ENCODE measurements at places on chromosomes 6 and 20. TPM values are rescaled to one million over a fixed set of nuclear protein-coding genes. Genes with fewer than 3 reads are reported as not detected.

DNA sequence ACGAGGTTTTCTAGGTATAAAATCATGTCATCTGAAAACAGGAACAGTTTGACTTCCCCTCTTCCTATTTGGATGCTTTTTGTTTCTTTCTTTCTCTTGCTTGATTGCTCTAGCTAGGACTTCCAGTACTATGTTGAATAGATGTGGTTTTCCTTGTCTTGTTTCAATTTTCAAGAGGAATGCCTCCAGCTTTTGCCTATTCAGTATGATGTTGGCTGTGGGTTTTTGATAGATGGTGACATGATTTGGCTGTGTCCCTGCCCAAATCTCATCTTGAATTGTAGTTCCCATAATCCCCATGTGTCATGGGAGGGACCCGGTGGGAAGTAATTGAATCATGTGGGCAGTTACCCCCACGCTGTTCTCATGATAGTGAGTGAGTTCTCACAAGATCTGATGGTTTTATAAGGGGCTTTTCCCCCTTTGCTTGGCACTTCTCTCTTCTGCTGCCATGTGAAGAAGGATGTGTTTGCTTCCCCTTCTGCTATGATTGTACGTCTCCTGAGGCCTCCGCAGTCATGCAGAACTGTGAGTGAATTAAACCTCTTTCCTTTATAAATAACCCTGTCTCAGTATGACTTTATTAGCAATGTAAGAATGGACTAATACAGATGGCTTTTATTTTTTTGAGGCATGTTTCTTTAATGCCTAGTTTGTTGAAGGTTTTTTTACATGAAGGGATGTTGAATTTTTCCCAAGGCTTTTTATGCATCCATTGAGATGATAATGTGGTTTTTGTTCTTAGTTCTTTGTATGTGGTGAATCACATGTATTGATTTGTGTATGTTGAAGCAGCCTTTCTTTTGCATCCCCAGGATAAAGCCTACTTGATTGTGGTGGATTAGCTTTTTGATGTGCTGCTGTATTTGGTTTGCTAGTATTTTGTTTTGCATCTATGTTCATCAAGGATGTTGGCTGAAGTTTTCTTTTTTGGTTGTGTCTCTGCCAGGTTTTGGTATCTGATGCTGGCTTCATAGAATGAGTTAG, 239.1 kb downstream of the THBS2 start:
- H3K36me3 ChIP-seq: no peaks in the 10 kb centered on the region
- no peaks in the 10 kb centered on the region for H3K4me1 ChIP-seq
- H3K4me3 ChIP-seq: no peak overlapping the region
- no peaks in the 10 kb centered on the region for H3K27me3 ChIP-seq

CLPSL2 gene
- not detected for polyA plus RNA-seq

DNA sequence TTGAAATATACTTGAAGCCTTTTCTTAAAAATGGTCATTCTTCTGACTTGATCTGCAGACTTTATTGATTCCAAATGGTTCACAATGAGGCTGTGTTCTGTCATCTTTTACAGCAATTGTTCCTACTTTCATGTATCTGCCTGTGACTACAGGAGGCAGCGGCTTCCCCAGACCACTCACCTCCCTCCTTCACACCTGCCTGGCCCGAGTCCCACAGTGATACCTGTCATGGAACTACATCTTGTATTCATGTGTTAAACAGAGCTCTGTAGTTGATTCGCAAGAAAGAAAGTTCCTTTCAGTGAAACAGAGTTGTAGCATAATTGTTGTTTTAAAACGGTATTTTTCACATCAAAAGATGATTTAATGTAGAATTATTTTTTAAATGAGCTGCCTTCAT, 673.5 kb upstream of the AGPAT4 start:
- H3K36me3 ChIP-seq: no peaks in the 10 kb centered on the region
- H3K27me3 ChIP-seq: no peaks in the 10 kb centered on the region
- no peaks in the 10 kb centered on the region for H3K4me1 ChIP-seq

DNA sequence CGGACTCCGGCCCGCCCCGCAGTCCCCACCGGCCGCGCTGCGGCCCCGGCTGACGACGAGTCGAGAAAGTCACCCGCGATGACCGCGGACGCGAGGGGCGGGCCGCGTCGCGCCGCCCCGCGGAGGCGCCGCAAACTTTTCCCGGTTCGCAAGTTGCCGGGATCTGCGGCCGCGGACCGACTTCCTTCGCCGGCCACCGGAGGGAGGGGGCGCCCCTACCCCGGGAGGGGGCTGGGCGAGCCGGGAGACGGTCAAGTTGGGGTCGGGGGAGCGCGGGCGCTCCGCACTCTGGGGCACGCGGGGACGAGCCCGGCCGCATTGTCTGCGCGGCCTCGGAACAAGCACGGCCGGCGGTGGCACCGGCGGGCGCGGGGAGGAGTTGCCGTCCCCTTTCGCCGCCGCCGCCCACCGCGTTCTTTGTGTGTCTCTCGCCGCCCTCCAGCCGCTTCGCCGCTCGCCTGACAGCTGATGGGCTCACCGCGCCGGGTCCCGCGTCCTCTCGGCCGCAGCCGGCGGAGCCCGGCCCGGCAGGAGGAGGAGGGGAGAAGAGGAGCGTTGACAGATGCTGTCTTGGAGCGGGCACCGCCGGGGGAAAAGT, 131.6 kb downstream of the OGFRL1 start:
- peak overlapping the region; percentile 88 for H3K4me3 ChIP-seq
- H3K4me1 ChIP-seq: peaks cover 18% of the 10 kb centered on the region
- DNase-seq: peak; percentile 76
- peaks cover 20% of the 10 kb centered on the region for H3K36me3 ChIP-seq

DNA sequence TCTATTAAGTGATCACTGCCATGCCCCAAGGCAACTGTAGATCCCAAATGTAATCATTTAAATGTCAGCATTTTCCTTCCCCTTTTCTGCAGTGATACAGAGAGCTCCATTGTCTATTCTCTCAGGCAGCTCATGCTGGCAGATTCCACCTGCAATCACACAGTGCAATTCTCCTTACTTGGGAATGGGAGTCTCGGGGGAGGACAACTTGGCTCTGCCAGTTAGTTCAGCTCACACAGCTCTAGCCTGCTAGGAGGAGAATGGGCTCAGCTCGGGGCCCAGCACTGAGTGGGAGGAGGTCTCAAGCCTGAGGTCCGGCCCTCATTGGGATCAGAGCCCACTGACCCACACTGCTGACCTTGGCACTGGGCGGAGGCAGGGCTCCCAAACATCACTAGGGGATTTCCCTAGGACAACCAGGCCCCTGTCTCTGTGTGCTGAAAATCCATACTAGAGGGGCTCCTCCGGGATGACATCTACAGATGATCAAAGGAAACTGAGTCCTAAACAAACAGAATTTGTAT, 109.2 kb upstream of the ASF1A start:
- H3K4me1 ChIP-seq: peaks cover 13% of the 10 kb centered on the region
- peak; percentile 8 for DNase-seq

FOXO3 gene
- 11.6 TPM for polyA plus RNA-seq

DNA sequence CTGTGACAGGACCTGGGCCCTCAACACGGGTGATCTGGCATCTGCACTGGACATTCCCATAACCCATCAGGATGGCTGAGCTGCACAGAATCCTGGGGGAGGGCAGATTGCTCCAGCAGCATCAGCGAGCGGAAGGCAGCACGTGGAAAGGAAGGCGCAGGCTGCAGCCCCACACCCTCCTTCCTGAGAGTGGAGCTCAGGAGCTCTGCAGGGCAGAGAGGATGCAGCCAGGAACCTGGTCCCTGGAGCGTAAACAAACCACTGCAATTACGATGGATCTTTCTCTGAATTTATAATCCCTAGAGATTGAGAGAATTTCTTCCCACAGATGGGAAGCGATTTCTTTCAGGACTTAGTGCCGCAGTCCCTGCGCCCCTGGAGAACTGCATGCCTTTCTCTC, 39.7 kb upstream of the EMILIN3 start:
- no peak for DNase-seq
- H3K4me1 ChIP-seq: peaks cover 46% of the 10 kb centered on the region
- H3K27me3 ChIP-seq: no peaks in the 10 kb centered on the region
- H3K27ac ChIP-seq: no peak overlapping the region
- no peak overlapping the region for H3K4me3 ChIP-seq

DNA sequence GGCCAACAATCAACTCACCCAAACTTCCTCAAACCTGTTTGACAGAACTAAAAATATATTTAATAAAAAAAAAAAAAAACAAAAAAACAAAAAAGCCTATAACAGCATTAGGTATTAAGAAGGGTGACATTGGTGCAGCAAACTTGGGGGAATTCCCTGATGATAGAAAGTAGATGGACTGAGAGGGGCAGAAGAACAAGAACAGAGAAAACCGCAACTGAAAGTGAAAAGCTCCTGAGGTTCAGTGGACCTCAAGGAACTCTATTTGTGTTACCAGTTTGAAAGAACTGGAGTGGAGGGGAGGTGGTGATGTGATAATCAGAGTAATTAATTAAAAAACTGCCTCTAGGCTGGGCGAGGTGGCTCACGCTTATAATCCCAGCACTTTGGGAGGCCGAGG, 53.8 kb downstream of the MACROD2 start:
- H3K27ac ChIP-seq: no peak overlapping the region
- no peaks in the 10 kb centered on the region for H3K27me3 ChIP-seq

RAB32 gene
- 1.9 TPM for polyA plus RNA-seq

ANKRD66 gene
- polyA plus RNA-seq: not detected

FILIP1 gene
- 63.1 TPM for polyA plus RNA-seq

SPTLC3 gene
- polyA plus RNA-seq: 0.57 TPM

DNA sequence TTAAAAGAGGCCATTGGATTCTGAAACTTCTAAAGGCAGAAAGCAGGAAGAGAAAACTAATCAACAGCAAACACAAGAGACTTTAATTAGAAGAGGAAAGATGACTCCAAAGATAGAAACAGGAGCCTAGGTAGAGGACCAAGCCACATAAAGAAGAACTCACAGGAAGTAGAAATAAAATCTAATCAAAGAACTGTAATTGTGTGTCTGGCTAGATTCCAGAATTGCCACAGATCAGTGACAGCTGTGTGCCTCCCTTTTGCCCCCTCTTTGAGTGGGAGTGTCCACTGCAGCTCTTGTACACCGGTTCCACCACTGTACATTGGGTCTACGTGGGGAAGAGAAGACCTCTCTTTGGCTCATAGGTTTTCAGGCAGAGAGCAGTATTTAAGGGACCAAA, 22.3 kb upstream of the THEMIS start:
- H3K4me1 ChIP-seq: no peaks in the 10 kb centered on the region
- DNase-seq: no peak
- H3K36me3 ChIP-seq: no peaks in the 10 kb centered on the region
- no peak overlapping the region for H3K4me3 ChIP-seq

GRCh38 chr20:50550531-50550930, 40.3 kb downstream of the PTPN1 start:
- H3K4me3 ChIP-seq: no peak overlapping the region
- no peak for DNase-seq
- peaks cover 38% of the 10 kb centered on the region for H3K4me1 ChIP-seq
- no peaks in the 10 kb centered on the region for H3K36me3 ChIP-seq
- no peak overlapping the region for H3K27ac ChIP-seq

- H3K4me3 ChIP-seq: no peak overlapping the region
- H3K27ac ChIP-seq: no peak overlapping the region
Measured at GRCh38 chr6:63793465-63794137, 158.0 kb downstream of the PHF3 start.

DNA sequence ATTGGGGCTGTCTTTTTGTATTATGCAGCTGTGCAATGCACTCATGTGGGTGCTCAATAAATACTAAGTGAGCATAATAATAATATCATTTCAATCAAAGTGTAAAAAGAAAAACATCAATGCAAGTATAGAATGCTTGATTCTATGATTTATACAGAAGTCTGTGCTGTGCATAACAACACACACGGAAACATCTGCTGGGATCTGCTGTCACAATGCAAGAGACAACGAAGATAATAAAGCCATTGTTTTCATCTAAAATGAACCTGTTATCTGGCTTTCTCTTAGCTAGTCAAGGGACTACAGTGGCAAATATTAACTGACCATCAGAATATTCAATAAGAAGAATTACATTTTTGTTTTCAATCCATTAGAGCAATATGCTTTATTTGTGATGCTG, 1156.9 kb upstream of the MAP3K7 start:
- no peak overlapping the region for H3K27ac ChIP-seq
- H3K4me3 ChIP-seq: no peak overlapping the region
- H3K27me3 ChIP-seq: no peaks in the 10 kb centered on the region
- no peaks in the 10 kb centered on the region for H3K36me3 ChIP-seq

- no peak overlapping the region for H3K27ac ChIP-seq
- no peak for DNase-seq
- H3K4me1 ChIP-seq: no peaks in the 10 kb centered on the region
- peaks cover 4% of the 10 kb centered on the region for H3K36me3 ChIP-seq
- H3K4me3 ChIP-seq: no peak overlapping the region
Measured at GRCh38 chr6:154951345-154952200, 43.5 kb upstream of the TIAM2 start.

DNA sequence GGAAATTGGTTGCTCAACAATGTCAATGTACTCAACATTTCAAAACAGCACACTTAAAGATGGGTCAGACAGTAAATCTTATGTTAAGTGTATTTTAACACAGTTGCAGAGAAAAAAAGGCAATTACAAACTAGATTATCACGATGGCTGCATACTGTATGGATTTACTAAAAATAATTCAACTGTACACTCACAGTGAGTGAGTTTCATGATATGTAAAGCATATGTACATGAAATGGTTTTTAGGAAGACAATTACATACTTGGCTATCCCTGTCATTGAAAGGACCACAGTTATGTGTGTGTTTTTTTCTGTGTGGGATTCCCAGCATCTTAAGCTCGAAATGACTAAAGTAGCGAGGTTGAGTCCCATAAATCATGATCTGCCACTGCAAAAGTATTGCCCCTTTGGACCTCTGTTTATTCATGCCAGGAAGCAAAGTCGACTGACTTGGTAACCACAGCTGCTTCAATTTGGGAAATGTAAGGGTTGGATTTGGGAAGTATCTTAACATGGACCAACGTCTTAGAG, 5.5 kb upstream of the SALL4 start:
- H3K4me1 ChIP-seq: no peaks in the 10 kb centered on the region
- no peak overlapping the region for H3K27ac ChIP-seq
- H3K36me3 ChIP-seq: no peaks in the 10 kb centered on the region
- DNase-seq: no peak
- peaks cover 4% of the 10 kb centered on the region for H3K27me3 ChIP-seq
- no peak overlapping the region for H3K4me3 ChIP-seq

PTK6 gene
- 0.04 TPM for polyA plus RNA-seq

DNA sequence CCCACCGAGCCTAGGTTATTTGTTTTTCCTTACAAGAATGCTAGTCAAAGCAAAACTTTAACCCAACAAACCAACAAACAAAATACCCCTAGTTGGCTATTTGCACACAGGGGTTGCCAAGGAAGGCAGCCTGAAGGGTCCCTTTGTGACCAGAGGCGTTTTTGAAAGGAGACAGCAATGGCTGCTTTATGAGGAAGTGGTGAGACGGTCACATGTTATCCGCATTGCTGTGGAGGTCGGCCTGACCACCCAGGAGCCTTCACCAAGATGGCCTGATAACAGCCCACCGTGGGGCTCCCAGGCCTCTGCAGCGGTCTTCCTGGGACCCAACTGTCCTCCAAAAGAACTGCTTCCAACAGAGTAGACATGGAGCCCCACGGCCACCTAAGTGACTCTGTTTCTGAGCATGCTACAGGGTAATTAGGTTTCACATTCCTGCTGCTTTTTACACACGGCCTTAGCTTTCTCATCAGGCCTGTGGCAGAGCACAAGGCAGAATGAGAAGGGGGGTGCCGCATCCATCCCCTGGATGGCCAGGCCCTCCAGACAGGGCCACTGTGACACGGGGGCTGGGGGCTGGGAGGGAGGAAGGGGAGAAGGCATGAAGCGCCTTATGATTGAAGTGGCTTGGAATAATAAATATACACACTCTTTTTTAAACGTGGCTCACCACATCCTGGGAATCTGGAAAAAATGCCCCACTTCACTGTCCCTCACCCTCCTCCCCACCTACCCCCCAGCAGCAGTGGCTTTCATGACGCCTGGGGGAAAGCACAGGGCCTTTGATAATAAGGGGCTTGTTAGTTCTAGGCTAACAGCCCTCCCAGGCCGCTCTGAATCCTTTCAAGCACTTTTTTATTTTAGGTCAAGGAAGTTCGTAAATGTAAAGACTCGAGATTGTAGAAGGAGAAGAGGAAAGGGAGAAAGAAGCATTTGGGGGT, 86.0 kb downstream of the CLIC5 start:
- H3K4me1 ChIP-seq: peaks cover 21% of the 10 kb centered on the region
- peak overlapping the region; percentile 33 for H3K27ac ChIP-seq
- no peaks in the 10 kb centered on the region for H3K27me3 ChIP-seq

All from heart left ventricle (tissue), 16 donors.